T-helper 1 cell (primary cell): ENCODE measurements at places on chromosomes 4 and X.

DNA sequence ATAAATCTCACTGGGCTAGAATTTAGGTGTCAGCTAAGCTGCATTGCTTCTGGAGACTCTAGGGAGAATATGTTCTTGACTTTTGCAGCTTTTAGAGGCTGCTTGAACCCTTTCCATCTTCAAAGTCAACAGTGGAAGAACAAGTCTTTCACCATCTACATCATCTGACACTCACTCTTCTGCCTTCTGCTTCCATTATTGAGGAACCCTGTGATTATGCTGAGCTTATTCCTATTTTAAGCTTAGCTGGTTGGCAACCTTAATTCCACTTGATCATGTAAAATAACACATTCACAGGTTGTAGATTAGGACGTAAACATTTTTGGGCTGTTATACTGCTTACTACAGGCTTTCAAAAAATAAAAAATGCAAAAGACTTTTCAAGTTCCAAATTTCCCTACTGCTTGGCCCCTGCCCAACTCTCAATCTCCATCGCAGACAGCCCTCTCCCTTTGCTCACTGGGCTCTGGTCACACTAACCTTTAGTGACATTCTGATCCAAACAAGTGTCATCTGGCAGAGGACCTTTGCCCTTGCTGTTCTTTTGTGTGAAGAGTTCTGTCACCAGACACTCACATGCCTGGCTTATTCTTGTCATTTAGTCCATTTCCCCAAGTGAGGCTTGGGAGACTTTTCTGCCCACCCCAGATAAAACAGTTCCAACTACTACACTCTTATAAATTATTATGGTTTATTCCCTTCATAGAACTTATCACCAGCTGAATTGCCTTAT, 1056.0 kb downstream of the STIM2 start:
- DNase-seq: no peak

DNA sequence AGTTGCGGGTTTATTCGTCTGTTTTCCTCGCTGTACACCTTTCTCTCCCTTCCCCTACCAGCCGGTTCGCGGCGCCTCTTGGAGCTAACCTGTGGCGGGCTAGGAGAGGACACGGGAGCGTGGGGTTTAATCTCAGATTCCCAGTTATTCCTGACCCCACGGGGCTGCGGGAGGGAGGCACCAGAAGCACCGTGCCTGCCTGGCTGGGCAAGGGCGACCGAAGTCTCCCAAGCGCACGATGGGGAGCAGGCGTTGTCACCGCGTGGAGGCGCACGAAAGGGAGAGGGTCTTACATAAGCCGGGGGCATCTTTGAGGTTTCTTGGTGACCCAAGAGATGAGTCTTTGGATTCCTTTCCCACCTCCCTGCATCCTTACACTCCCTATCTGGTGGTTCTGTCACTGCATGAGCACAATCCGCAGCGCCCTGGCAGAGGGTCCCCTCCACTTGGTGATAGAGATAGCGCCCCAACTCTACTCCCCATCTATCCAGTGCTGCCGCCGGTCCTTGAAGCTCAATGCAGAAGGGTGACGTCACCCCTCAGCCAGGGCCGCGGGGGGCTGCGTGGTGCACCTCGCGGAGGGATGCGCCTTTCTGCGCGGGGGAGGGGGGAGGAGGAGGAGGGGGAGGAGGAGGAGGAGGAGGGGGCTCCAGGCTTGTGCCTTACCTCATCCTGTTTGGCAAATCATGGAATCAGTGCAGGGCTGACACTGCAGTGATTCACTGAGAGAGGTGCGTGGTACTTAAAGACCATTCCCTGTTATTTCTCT, 793 bp downstream of the TSPAN7 start:
- DNase-seq: no peak

- DNase-seq: no peak
Measured at GRCh38 chr4:152628128-152628527, 51.7 kb downstream of the TMEM154 start.

GRCh38 chrX:68415316-68415715, 18.0 kb downstream of the OPHN1 start:
- DNase-seq: no peak

DNA sequence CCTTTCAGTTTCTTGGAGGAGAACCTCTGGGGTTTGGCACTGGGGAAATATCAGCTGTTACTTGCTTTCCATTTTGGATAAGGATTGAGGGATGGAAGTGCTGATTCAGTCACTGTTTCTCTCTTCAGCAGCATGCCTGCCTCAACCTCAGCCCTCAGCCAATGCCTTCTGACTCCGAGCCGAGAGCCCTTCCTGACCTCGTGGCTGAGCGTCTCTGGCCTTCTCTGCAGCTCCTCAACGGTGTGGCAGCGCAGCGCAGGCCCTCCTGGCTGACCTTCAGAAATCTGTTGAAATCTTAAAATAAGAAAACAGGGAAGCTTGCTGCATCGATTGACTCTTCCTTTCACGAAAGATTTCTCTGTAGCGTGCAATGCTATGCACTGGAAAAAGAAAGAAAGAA, 434.3 kb upstream of the FAT1 start:
- no peak for DNase-seq

GRCh38 chr4:25347473-25347872, 29.6 kb upstream of the ANAPC4 start:
- DNase-seq: no peak

GRCh38 chrX:86809651-86810050, 661.4 kb downstream of the DACH2 start:
- DNase-seq: no peak

GRCh38 chr4:39415678-39416283, 9.1 kb downstream of the KLB start:
- DNase-seq: no peak

- DNase-seq: no peak
Measured at GRCh38 chr4:14091966-14092365, 464.4 kb upstream of the BOD1L1 start.

- DNase-seq: no peak
Measured at GRCh38 chr4:107069049-107069448, 32.9 kb upstream of the DKK2 start.

DNA sequence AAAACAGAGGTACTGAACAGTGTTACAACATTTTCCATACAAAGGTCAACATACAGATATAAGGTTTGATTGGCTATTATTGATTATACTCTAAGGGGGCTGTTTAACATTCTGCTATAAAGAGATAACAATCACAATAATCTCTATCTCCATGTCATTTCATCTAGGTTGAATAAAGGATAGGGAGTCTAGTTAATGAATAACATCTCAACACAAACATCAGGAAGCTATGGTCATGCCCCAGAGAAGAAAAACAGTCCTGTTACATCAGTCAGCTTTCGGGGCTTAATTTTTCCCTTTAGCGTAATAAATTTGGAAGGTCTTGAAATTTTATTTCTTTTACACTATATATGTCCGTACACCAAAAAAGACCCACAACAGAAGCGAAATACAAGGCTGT, 41.5 kb upstream of the DCAF8L2 start:
- no peak for DNase-seq

GRCh38 chr4:30760551-30760950, 40.4 kb downstream of the PCDH7 start:
- DNase-seq: no peak

GRCh38 chrX:71666240-71667223, 814 bp upstream of the LOC101059915 start:
- DNase-seq: no peak

- DNase-seq: no peak
Measured at GRCh38 chr4:78293348-78293747, 236.2 kb downstream of the FRAS1 start.

GRCh38 chrX:134019567-134020206, 34.3 kb upstream of the GPC3 start:
- DNase-seq: no peak

GRCh38 chr4:78332976-78333375, 218.6 kb upstream of the ANXA3 start:
- DNase-seq: no peak

DNA sequence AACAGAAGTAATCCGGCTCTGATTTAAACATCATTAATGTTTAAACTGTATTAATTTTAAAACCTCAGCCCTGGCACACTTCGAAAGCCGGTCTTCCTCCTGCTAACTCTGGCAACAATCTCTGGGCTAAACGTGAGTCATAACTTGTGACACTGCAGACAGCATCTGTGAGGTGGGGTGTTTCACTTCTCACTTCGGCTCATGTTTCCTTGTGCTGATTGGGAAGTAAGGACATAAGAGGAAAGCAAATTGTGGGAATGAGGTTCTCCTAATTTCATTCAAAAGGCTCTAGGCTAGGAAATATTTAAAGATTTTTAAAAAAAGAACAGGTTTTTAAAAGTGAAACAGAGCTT, 139.9 kb upstream of the USP9X start:
- no peak for DNase-seq

- DNase-seq: no peak
Measured at GRCh38 chr4:576245-576821, at the start of gene TMEM271. TMEM271 (minus strand) TSS chr4:576295; CDS start chr4:576062, 233 bp downstream.

- DNase-seq: no peak
Measured at GRCh38 chr4:133151341-133151690, 2.2 kb downstream of the PCDH10 start.
